Activated CD4-positive, alpha-beta T cell treated with anti-CD3 and anti-CD28 coated beads, Interleukin-2, amount 50 U/mL, for 4 hours (primary cell): ENCODE measurements at places on chromosomes 1 and 21.

DNA sequence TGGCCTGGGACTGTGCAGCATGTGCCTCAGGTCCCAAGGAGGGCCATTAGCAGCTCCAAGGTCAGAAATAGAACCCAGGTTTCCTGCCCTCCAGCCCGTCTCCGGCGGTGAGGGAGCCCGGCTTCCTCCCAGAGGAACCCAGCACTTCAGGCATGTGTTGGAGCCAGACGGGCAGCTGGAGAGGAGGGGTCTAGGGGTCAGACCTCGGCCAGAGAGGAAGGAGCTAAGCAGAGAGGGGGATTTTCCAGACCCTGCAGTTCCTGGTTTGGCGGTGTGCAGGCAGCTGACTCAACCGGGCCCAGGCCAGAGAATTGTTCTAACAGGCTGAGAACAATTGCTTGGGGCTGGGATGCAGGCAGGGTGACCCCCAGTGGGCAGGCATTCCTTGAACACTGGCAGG is 37.1 kb downstream of the HSPG2 start:
- no peak for DNase-seq

DNA sequence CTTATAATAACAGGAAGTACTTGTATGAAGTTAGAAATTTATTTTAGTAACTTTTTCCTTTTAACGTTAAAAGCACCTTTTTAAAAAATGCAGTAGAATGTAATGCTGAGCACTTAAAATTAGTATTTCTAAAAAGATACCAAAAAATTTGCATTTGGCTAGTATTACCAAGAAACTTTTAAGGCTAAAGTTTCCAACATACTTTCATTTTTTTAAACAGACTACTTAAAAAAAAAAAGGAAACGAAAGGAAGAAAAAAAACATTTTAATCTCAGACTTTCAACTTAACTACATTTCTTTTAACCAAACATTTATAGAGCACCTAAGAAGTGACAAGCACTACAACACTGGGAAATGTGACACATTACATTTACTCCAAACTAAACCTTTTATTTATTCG is 2.8 kb downstream of the ARID4B start:
- no peak for DNase-seq

GRCh38 chr1:200096774-200097173 is 69.3 kb downstream of the NR5A2 start:
- no peak for DNase-seq

GRCh38 chr1:226821719-226822085 is 48.7 kb upstream of the PSEN2 start:
- no peak for DNase-seq

GRCh38 chr1:7117399-7118281 is 332.4 kb downstream of the CAMTA1 start:
- DNase-seq = no peak

DNA sequence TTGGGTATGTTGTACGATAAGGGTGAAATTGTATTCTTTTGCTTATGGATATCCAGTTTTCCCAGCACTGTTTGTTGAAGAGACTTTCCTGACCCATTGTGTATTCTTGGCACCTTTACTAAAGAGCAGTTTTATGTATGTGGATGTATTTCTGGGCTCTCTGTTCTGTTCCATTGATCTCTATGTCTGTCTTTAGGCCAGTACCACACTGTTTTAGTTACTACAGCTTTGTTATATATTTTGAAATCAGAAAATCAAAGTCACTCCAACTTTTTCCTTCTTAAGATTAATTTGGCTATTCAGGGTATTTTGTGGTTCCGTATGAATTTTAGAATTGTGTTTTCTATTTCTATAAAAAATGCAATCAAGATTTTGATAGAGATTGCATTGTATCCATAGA is 62.8 kb upstream of the C1orf146 start:
- DNase-seq = no peak

- no peak for DNase-seq
Observed at GRCh38 chr1:197659171-197659570, 116.1 kb downstream of the DENND1B start.

DNA sequence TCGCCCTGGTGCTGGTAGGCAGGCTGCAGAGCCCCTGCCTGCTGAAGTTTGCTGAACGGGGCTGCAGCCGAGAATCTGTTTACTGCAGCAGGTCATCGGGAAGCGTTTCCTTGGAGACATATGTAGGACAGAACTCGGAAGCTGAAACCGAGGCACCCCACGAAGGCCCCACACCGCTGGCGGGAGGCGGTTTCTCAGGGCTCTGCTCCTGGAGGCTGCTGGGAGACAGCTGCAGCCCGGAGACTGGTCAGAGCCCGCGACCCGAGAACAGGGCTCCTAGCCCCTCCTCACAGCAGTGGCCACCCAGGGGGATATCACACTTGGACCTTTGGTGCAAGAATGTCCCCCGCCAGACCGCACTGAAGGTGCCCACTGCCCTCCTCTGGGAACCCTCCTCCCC is 12.7 kb upstream of the PLCH2 start:
- DNase-seq = no peak

GRCh38 chr1:40855513-40855912 is 6.7 kb downstream of the CITED4 start:
- no peak for DNase-seq

DNA sequence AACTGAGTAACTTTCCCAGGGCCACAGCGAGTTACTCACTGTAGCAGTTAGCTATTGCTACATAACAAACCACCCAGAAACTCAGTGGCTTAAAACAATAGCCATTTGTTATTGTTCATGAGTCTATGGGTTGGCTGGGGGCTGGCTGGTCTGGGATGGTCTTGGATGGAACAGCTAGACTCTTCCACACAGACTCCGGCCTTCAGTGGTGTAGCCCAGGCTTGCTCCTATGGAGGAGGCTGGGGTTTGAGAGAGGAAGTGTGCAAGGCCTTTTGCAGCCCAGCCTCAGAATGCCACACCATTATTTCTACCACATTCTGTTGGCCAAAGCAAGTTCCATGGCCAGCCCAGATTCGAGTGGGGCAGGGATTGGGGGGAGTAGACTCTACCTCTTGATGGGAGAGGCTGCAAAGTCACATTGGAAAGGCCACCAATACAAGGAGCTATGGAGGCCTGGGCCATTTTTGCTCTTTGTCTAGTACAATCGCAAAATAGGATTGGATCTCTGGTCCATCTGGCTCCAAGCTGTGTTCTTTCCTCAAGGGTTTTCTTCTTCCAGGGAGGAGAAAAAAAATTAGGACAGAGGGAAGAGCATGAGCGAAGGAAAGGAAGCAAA is 37.5 kb upstream of the TTC22 start:
- DNase-seq = no peak

- no peak for DNase-seq
Observed at GRCh38 chr1:197763307-197763706, 12.0 kb downstream of the DENND1B start.

GRCh38 chr1:235945775-235946570 is 79.3 kb upstream of the LYST start:
- no peak for DNase-seq

DNA sequence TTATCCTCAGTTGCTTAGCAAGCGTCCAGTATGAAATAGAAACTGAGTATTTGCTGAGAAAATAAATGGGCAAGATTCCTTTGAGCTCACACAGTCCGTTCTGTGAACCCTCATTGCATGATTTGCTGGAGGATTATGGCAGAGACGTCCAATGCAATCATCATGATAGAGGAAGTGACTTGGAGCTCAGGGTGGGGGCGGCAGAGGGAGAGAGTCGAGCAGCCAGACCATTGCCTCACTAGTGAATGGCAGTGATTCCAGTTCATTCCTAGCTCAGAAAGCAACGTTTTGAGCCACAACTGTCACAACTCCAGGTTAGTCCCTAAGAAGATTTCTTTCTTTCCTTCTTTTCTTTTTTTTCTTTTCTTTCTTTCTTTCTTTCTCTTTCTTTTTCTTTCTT is 27.5 kb upstream of the COL9A2 start:
- DNase-seq = no peak

DNA sequence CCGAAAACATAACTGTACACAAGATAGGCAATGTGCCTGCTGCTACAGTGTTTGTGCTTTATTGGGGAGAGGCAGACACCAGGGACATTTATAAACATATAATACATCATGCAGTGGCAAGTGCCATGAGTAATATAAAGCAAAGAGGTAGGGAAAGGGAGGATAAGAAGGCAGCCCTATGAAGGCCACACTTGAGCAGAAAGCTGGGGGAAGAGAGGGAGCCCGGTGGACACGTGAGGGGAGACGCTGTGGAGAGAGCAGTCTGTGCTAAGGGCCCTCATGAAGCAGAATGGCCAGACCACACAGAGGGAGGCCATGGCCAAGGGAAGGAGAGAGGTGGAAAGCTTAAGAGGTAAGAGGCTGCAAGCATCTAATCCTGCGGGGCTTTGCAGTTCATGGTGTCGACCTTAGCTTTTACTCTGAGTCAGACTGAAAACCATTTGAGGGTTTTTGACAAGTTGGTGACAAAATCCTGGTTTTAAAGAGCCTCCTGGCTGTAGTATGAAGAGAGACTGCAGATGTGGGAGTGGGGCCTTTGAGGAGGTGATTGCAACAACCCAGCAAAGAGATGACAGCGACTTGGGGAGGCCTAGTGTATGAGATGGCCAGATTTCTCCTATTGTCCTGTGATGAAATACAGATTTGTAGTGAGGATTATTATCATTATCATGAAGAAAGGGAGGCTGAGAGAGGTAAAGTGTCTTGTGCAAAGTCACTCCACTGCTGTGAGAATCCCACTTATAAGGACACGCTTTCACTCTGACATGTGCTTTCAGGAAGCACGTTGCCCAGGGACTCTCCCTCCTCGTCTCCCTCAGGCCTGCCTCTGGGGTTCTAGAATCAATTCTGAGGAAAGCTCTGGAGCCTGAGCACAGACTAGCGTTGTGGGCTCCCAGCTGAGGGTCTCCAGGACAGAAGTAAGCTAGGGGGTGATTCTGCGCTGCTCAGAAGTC is 192.9 kb downstream of the RHOU start:
- no peak for DNase-seq

- DNase-seq = no peak
Observed at GRCh38 chr1:55285834-55286233, 70.7 kb upstream of the USP24 start.

GRCh38 chr1:151984313-151984956 is 9.2 kb downstream of the S100A10 start:
- peak; percentile 10 for DNase-seq

DNA sequence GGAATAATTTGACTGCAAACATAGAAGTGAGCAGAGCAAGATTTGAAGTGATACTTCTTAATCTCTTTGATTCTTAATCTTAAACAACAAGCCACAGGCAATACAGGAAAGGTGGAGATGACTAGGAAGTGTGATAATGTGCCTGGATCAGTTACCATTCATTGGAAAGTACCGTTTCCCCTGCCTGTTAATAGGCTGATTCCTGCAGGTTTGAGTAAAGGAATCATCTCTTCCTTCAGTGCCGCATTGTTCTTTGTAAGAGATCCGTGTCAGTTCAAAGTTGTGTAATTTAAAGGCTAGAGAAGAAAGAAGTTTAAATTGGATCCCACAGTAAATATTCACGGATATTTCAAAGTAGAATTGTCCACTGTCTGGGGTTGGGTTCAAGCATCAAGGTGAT is 43.5 kb upstream of the BCL10 start:
- DNase-seq = no peak

- no peak for DNase-seq
Observed at GRCh38 chr1:161949548-161949947, 74.1 kb downstream of the OLFML2B start.

GRCh38 chr1:93814059-93814794 is 64.8 kb downstream of the DNTTIP2 start:
- peak; percentile 8 for DNase-seq

GRCh38 chr1:84006591-84006990 is 7.7 kb upstream of the TTLL7 start:
- DNase-seq = no peak

- no peak for DNase-seq
Observed at GRCh38 chr1:6783221-6783620, 2.0 kb upstream of the CAMTA1 start.

DNA sequence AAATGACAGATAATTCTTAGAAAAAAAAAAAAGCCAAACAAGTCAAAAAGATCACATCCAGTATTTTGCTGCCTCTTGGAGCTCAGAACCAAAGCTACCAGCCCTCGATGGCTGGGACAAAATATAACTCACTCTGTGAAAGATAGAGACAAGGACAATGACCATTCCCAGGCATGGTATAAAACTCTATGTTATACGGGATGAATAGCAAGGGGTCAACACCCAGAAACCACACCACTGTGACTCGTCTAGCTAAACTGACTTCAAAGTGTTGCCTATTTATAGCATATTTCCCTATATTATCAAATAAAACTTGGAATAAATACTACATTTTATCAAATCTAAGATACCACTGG is 10.1 kb downstream of the TMEM63A start:
- no peak for DNase-seq

- DNase-seq = no peak
Observed at GRCh38 chr21:33015756-33016155, 10.0 kb upstream of the OLIG2 start.

- DNase-seq = no peak
Observed at GRCh38 chr1:43305926-43306687, 5.3 kb downstream of the TIE1 start.

DNA sequence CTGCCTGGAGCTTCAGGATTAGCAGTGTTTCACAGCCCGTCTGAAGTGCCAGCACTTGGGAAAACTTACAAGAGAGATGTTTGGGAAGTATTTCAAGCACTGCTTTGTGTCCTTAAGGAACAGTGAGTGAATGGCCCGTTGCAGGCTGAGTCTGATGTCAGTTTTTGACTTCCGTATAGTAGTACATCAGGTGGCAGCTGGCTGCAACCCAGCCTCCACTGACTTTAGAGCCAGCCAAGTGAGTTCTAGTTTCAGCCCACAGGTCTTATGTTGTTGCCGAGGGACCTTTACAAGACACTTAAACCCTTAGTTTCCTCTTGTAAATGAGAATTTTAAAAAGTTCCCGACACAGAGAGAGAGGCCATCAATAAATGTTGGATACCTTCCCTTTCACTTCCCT is 35.0 kb downstream of the UCK2 start:
- DNase-seq = no peak

GRCh38 chr1:226706684-226707083 is 32.4 kb downstream of the ITPKB start:
- DNase-seq = no peak

DNA sequence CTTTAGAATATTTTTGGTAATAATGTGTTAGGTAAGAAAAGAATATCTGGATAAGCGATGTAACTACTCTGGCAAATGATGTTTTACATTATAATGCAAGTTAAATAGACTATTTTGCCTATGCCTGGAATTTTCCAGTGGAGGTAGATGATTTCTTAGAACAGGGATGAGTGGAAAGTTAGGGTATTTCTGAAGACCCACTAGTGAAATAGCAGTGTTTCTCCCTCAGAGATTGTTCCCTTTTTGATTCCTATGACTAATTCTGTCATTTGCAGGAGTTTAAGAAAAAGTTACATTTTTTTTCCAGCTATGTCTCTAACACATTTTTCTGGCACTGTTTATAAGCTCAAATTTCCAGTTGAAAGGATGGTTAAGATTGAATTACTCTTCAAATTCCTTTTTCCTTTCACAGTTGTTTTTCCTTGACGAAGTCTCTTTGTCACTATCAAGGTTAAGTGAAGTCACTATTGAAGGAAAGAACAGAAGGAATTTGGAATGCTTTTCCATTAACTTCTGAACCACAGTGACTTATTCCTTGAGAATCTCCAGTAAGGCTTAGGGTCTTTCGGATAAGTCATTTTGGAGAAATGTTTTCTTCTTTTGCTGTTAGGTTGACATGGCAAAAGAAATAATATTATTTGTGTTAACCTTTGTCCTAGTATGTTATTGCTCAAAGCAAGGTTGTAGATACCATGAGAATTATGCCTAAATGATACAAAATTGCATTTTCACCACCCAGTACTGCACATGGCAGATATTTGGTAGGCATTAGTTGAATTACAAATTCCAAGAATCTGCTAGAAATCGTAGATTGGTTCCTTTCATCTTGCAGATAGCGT is 42.9 kb upstream of the ZNF326 start:
- no peak for DNase-seq
